ENCODE measurements at places on chromosomes 1 and 21.

DNA sequence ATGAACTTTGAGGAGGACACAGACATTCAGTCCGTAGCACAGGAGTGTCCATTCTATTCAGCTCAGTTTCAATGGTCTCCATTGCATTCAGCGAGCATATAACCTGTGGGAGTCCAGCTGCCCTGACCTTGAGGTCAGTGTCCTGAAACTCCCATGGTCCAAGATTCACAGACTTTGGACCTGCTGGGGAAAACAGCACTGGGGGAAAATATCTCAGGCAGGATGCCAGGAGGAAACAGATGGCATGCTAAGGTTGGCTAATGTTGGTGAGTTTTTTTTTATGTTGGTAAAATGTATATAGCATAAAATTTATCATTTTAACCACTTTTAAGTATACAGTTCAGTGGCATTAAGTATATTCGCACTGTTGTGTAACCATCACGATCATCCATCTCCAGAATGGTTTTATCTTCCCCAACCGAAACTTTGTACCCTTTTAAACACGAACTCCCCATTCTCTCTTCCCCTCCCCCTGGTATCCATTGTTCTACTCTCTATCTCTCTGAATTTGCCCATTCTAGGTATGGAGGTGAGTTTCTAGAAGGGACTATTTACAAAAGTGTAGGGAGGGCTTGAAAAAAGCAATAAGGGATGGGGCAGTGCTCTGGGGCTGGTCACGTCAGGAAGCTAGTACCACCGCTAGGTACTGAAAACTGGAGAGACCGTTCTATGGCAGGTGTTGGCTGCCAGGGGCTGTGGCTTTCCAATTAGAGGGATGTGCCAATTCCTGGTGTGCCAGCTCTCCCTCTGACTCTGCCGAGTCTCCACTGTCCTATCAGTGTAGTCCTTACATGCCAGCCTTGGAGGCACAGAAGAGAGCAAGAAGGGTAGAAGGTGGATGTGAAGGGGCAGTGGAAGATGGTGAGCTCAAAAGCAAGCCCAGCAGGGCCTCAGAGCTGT, 85.3 kb downstream of the FOXD2 start:
- DNase-seq, result no peak

GRCh38 chr1:47839433-47839760, 157.8 kb downstream of the TRABD2B start:
- DNase-seq, result no peak

DNA sequence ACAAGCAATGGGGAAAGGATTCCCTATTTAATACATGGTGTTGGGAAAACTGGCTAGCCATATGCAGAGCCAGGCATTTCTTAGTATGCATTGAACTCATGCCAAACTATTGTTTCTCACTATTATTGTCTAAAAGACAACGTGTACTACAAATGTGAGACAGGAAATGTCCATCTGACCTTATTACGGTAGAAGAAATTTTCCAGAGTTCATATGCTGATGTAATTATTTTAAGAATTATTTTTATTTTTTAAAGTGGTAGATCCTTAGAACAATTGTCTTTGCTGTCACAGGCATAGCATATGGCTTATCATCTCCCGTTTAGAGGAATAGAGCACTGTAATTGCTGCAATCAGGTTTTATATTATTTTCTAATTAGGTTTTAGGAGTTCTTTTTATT, 75.2 kb upstream of the S1PR1 start:
- DNase-seq, result no peak

- peak; percentile 4 for DNase-seq
Measured at GRCh38 chr1:174875306-174875705, 124.4 kb upstream of the CACYBP start.

GRCh38 chr1:156673387-156674121, 3.7 kb downstream of the NES start:
- DNase-seq, result no peak

GRCh38 chr1:32272557-32273390, 19.1 kb upstream of the HDAC1 start:
- DNase-seq, result no peak

- DNase-seq, result no peak
Measured at GRCh38 chr1:179798213-179798863, 55.2 kb downstream of the FAM163A start.

DNA sequence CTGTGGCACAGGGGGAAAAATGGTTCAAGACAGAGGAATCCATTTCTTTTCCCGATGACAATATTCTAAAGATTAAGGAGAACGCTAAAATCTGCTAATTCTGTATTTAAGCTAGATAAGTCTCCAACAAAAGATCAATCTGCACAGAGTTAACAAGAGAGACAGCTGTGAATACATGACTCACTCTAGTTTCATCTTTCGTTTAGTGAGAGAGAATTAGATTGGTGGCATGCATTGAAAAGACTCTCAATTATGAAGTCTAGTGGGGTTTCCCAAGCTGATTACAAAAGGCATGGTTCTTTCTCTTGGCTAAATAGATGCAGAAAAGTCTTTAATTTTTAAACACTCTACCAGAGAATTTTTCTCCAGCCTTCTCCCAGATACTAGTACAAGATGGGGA, 34.4 kb downstream of the CAPN9 start:
- no peak for DNase-seq

DNA sequence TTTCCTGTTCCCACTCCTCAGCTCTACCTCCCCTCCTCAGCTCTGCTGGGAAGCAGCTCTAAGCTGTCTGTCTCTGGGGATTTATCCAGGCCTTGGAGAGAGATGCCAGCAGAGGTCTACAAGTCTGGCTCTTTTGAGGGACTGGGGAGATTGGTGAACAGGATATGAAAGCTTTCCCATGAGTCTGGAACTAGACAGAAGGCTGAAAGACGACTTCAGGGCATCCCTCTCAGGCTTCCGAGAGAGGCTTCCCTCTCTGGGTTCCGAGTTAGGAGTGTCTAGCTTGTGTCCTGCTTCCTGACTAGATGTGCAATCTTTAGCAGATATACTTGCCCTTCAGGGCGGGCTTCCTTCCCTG, 733 bp downstream of the TMEM35B start:
- no peak for DNase-seq

DNA sequence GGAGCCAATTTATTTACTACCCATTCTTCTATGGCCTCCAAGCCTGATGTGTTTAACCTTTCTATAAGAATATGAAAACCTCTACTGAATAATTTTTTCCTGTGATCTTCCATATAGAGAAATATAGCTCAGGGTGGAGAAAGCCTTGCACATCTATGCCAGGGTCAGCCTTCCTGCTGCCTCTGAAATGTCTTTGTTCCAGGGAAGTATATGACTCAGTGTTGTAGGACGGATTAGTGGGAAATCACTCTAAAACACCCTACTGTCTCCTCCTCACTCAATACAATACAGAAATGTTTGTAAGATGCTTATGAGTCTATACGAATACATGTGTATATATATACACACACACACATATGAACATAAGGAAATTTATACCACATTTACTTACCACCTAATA, 1044.9 kb downstream of the BRINP3 start:
- DNase-seq, result no peak

- DNase-seq, result no peak
Measured at GRCh38 chr1:184629266-184629665, 125.4 kb downstream of the EDEM3 start.

GRCh38 chr1:203704120-203704519, 60.9 kb upstream of the LAX1 start:
- no peak for DNase-seq

DNA sequence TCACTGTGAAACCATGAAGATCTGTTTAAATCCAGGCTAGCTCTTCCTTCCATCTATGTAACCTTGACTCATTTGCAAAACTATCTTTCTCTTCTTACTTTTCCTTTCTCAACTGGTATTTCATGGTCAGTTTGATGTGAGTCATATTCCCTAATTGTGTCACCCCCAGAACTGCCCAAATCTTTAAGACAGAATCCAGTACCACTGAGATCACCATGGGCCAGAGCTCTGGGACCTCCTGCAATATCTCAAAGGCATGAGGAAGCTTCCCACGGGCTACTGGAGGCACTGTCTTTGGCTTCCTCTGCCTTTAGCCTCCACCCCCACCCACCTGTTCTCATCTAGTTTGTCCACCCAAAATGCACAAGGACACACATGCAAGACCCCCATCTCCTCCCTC, 274.4 kb upstream of the FMN2 start:
- no peak for DNase-seq

DNA sequence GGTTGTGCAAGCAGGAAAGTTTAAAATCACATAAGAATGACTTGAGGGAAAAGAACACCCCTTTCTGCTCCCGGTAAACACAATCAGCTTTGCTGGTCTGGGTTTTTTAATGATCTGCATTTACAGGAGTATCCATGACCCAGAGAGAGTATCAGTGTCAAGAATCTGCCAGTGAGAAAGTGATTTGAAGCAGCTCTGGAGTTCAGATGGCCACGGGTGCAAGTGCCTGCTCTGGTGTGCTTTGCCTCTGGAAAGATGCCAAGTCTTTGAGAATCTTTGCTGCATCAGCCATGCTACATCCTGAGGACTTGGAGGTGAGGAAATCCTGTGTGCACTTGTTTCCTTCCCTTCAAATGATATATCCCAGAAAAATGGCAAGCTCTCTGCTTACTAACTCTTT, 18.6 kb upstream of the MYSM1 start:
- no peak for DNase-seq

DNA sequence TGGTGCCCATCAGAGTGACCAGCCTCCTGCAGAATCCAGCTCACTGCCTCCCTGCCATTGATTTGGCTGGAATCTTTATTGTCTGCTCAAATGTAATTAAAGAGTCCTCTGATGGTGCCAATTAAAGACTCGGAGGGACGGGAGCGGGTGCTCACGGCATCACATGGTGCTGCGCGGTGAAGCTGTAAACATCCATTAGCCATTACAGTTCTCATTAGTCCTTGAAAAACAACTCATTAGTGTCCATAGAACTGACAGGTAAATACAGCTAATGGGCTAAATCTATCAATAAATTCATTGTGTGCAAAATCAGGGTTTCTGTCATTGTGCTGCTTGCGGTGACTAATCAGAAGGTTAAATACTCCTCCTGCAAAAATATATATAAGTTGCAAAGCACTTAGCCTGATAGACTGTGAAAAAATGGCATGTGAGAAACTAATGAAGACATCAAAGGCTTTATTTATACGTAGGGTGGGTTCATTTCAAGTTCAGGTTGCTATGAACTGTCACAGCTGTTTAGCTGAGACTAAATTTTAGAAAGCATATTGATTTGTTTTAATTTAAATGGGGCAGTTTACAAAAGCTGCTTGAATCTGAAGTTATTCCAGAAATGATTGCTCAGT, 289.8 kb upstream of the POU3F1 start:
- DNase-seq, result no peak

DNA sequence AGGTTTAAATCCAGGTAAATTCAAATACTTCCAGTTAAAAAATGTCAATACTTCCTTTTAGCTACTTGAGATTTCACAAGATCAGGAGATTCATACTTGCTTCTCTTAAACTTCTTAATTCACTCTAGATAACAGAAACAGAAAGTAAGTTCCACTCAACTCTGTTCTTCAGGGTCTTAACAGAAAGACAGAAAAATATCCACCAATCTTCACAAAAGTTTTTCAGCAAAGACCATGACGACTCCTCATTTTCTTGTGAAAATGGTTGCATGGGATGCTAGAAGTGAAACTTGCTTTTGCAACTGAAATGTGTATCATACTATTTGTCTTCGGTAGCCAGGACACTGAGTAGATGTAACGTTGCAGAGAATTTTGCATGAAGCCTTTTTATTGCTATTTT, 12.3 kb upstream of the LRRC8C start:
- no peak for DNase-seq

DNA sequence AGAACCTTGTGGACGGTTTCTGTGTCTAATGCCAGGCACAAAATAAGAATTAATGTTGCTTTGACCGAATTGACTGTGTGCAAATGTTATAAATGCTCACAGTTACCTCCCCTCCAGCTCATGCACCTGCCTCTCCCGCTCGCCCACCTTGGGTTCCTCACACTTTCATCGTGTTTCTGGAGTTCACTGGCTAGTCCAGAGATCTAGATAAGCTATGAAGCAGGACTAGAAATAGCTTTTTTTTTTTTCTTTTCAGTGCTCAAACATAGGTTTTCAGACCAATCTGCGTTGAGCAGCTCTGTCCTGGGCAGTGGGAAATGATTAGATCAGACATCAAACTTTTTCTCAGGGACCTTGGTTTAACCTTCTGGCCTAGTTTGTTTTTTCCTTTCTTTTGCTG, 11.1 kb downstream of the TENT5C start:
- DNase-seq, result no peak

DNA sequence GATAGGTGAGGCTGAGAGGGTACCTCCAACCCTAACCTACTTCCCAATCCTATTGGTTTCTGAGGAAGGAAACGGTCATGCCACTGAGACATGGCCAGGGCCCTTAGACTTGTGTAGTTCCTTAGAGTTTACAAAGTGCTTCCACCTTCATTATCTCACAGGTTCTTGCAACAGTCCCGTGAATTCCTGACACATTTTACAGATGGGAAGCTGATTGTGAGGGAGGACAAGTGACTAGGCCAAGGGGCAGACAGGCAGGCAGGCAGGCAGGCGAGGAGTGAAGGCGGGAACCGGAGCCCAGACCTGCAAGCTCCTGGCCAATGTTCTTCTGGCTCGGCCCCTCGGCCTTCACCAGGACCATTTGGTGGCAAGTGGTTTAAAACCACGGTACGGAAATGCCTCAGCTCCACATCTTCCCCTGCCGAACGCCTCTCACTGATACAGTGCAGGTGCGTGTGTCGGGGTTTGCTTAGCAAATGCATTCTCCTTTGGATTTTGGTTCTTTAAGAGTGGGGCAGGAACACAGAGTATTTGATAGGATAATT, 45.1 kb downstream of the ZBTB18 start:
- no peak for DNase-seq

DNA sequence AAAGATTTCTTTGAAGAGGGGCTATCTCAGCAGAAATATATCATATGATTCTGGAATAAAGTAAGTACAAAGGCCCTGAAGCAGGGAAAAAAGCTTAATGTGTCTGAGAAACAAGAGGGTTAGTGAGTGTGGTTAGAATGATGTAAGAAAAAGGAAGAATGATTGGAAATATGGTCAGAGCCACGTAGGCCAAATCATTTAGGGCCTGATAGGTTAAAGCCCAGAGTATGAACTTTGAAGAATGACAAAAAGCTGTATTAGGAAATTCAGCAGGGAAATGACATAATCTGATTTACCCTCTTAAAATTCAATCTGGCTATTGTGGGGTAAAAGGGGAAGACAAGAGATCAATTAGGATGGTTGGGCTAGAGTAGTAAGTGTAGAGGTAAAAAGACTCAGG, 69.0 kb upstream of the MUTYH start:
- DNase-seq, result no peak

DNA sequence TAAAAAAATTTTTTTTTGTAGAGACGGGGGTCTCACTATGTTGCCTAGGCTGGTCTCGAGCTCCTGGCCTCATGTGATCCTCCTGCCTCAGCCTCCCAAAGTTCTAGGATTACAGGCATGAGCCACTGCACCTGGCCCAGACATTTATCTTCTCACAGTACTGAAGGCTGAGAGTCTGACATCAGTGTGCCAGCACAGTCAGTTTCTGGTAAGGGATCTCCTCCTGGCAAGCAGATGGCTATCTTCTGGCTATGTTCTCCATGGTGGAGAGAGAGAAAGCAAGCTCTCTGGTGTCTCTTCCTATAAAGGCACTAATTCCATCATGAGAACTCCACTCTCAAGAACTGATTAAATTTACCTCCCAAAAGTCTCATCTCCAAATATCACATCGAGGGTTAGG, 57.8 kb upstream of the C1orf185 start:
- DNase-seq, result no peak

Measured in stimulated activated CD4-positive, alpha-beta T cell treated with anti-CD3 and anti-CD28 coated beads, Interleukin-15, amount 100 ng/mL, for 24 hours (primary cell).